T-helper 17 cell (primary cell): ENCODE measurements at places on chromosomes 5 and 9.

DNA sequence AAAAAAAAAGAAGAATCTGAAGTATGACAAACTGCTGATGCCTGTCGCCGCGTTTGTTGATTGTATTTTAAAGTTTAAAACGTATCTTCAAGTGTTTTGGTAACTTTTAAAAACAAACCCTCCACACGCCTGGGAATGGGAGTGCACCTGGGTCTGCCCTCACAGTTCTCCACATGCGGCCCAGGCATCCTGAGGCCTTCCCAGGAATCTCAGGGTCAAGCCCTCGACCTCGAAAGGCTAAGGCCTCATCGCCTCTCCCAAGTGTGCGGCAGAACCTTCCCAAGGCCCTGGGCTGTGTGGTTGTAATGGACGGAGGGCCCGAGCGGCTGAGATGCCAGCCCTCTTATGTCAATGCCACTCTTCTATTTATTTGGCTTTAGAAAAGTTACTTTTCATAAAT is 94.4 kb downstream of the CAMSAP1 start:
- DNase-seq = no peak

DNA sequence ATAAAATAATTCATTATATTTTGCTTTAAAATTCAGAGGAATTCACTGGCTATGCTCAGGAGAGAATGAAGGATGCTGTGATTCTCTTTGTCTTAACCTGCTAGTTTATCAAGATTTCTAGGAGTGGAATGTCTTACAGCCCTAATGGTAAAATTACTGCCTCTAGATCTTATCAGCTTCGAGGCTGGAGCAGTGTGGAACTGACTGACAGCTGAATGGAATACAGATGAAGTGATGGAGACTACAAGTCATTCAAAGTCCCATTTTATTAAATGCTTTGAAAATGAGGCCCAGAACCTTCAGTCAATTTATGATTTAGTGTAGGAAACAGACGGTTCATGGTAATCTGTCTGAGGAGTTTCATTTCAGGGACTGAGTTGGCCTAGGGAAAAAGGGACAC is 202.1 kb downstream of the RFX3 start:
- no peak for DNase-seq

DNA sequence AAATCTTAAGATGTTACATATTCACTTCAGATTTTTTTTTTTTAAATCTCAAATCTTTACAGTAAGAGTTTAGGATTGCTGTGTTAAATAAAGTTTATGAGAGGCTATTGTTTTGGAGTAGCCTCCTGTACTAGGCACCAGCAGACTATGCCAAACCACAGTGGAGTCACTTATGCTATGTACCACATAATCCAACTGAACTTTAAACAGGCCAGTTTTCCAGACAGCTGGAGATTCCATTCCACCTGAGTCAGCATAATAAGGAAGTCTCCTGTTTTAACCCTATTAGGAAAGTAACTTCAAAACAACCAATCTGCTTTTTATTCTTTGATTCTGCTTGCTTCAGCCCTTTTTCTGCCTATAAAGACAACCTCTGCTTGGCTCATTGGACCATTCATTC is 205.2 kb downstream of the CSNK1G3 start:
- DNase-seq = no peak

GRCh38 chr5:38515646-38516045 is 40.8 kb downstream of the LIFR start:
- DNase-seq = no peak

DNA sequence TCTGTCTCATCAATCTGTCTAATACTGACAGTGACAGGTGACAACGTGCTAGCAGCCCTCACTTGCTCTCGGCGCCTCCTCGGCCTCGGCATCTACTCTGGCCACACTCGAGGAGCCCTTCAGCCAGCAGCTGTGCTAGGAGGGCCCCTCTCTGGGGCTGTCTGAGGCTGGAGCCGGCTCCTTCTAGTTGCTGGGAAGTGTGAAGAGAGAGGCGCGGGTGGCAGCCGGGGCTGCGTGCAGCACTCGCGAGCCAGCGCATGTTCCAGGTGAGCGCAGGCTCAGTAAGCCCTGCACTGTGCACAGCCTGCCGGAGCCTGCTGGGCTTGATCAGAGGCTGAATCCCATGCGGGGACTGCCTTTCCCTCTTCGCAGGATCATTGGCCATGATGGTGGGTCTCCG is 330.7 kb downstream of the CDH10 start:
- DNase-seq = no peak

DNA sequence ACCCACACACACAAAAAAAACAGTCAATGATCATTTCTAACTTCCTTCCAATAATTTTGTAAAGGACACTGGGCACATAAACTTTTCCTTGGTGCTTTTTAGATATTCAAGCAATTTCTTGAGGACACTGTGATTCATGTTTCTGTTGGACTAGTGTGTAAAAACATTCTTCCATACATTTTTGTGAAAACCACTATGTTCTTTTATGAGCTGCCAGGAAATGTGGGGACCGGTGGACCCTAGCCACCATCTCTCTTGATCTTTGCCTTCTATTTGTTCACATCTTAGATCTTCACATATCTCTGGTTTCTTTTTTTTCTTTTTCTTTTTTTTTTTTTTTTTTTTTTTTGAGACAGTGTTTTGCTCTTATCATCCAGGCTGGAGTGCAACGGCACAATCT is 287.4 kb downstream of the GLIS3 start:
- no peak for DNase-seq

DNA sequence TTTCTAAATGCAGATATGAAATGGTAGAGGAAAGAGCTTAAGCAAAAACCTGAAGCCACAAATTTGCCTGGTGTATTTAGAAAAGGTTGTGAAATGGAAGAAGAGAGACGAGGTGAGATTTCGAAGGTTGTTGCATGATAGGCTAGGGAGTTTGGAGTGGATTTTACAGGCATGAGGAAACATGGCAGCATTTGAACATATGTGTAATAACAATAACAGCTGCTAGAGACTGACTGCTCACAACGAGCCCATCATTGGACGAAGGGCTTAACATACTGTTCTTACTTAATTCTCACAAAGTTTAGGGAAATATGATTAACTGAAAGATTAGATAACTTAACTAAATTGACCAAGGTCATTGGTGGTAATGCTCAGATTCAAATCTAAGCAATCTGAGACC is 108.1 kb downstream of the JAKMIP2 start:
- no peak for DNase-seq

DNA sequence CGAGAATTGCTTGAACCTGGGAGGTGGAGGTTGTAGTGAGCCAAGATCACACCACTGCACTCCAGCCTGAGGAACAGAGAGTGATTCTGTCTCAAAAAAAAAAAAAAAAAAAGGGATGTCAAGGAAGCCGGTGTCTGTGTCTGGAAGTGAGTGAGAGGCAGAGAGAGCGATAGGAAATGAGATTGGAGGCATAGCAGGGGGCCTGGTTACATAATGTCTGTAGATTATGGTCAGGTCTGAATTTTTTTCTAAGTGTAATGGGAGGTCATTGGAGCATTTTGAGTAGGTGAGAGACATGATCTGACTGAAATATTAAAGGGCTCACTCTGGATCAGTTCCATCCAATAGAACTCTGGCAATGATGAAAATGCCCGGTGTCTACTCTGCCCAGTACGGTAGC is 40.4 kb upstream of the CTNNA1 start:
- DNase-seq = no peak

- DNase-seq = no peak
These were observed 14.3 kb upstream of the RNF130 start for GRCh38 chr5:180085837-180086236.

DNA sequence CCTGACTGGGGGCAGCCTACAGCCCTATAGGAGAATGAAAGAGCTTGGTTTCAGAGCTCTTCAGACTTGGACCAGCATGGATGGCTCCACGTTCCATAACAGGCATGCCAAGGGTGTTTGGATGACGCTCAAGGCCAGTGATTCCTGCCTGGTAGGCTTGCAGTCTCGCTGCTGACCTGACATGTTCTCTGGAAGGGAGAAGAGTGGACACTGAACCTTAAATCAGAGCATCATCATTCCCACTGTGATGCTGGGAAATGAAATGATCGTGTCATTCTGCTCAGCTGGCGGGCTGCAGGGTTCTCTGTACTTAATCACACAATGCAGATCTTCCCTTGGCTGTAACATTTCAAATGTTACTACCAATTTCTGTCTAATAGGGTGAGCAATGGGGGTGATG is 57.0 kb downstream of the CFAP90 start:
- DNase-seq = no peak

- no peak for DNase-seq
These were observed 49.3 kb downstream of the CTNND2 start for GRCh38 chr5:11854936-11855335.

DNA sequence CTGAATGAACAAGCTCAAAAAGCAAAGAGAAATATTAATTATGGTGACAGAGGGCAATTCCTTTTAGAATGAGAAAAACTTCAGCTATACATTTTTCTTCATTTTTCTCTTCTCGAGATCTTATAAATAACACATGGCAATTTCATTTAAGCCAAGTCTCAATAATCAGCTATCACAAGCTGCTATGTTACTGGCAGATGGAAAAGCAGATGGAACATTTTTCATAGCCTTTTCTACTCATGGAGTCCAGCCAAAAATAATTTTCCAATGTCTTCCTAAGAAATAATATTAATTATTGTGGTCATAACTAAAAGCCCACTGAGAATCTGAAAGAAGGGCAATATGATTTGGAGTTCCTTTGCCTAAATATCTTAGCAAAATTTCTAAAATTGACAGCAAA is 35.6 kb downstream of the SKIC3 start:
- DNase-seq = no peak

DNA sequence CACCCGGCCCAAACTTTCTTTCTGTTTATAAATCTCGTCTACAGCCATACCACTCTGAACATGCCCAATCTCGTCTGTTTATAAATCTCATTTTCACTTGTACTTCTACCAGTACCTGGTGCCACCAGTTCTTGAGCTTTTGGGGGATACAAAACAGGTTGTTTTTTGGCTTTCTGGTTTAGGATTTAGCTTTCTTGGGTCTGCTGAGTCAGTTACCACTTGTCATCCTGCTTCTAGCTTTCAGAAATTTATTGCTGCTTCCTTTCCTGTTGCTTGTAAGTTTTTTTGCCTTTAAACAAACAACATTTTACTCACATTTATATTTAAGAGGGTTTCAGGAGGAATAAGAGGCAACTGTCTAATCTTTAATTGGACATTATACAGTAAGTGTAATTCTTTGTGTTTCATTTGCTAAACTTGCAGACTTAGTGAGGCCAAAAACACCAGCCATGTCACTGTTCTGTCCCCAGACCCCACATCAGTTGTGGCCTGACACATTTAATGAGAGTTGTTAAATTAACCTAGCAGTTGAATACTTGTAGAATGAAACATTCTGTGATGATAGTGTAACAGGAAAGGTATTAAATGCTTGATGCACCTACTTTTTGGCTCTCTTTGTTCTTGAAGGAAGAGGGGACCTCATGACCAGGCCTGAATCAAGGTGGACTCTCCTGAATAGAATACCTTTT is 11.8 kb downstream of the NDFIP1 start:
- DNase-seq = no peak

DNA sequence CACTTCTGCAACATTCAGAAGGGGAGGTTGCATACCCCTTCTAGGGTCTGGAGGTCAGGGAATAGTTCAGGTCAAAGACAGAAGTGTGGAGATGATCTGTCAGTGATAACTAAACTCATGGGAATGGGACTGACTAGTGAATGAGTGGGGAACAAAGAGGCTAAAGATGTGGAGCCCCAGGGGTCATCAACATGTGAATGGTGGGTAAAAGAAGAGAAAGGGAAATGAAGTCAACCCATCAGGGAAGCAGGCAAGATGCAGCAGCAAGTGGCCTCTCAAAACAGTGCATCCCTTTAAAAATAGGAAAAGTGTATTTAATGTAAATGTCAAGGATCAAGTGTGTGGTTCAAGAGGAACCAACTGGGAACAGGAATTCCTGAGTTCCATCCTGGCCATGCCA is 69.9 kb downstream of the PLPPR1 start:
- DNase-seq = no peak

DNA sequence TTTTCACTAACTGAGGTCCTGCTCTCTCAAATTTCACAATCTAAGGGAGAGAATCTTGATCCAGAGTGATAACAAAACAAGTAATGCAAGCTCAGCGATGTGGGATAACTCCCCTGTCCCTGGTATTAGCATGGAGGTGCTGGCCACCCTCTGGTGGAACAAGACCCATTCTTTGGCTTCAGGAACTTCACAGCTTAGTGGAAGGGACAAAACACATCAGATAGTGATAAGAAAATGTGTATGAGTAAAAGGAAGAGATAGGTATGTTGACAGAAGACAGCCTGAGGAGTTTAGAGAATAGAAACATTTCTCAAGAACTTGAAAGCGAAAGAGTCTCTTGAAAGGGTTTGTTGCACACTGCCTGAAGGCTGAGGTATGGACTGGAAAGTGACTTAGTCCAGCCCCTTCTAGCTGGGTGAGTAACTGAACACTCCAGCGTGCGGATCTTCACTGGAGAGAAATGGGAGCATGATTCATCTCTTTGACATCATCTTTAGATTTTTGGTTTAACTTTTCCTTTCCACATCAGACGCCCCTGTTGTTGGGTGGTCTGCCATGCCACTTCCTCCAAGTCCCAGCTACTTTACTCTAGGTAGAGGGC is 25.4 kb upstream of the ZSWIM6 start:
- no peak for DNase-seq

DNA sequence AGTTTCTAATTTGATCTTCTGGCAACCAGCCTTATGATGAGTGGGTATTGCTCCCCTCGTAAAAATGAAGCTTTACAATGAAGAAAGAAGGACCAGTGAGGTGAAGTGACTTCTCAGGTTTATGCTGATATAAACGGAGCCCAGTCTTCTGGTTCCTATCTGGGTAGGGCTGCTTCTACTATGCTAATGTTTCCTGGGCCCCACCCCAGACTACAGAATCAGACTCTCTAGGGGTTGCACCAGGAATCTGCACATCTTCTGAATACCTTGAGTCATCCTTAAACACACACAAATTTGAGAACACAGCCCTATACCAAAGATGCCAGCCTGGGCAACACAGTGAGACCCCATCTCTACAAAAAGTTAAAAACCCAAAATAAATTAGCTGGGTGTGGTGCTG is 16.2 kb downstream of the BTF3 start:
- DNase-seq = no peak

GRCh38 chr5:36692791-36693763 is 86.7 kb downstream of the SLC1A3 start:
- DNase-seq = no peak

DNA sequence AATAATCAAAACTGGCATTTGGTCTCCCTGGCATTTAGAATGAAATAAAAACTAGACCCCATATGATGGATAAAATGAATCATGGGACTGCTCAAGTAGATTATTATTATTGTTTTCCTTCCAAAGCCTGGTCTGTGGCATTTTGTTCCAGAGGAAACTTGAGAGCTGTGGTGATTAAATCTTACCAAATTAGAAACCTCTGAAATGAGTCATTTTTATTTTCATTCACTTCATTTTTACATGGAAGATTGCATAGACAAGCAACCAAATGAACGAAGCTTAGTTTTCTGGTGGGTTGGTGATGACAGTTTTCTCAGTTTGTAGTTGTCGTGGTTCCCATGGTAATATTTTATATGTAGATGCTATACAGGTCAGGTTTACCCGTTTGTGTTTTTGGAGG is 23.4 kb downstream of the PAM start:
- DNase-seq = no peak

GRCh38 chr5:66745297-66745696 is 149.1 kb downstream of the MAST4 start:
- DNase-seq = no peak

- no peak for DNase-seq
These were observed 36.1 kb downstream of the COL5A1 start for GRCh38 chr9:134677743-134678142.

- DNase-seq = no peak
These were observed 212.6 kb upstream of the ACTBL2 start for GRCh38 chr5:57695179-57695578.
